AG08396 (cell line): ENCODE measurements at places on chromosomes 12 and 14.

DNA sequence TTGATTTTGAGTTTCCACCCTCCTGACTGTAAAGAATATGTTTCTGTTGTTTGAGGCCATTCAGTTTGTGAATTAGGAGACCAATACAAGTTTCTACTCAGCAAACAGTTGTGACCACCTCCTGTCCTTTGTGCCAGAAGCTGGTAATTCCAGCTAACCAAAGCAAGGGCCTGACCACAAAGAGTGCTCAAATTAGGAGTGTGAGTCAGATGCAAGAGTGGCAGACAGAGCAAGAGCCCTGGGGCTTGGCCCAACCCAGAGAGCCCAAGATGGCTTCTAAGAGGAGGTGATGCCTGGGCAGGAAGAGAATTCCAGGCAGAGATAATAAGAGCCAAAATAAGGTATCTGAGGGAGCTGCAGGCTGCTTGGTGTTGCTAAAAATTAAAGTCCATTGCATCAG, 77.7 kb upstream of the C14orf132 start:
- DNase-seq, result no peak

DNA sequence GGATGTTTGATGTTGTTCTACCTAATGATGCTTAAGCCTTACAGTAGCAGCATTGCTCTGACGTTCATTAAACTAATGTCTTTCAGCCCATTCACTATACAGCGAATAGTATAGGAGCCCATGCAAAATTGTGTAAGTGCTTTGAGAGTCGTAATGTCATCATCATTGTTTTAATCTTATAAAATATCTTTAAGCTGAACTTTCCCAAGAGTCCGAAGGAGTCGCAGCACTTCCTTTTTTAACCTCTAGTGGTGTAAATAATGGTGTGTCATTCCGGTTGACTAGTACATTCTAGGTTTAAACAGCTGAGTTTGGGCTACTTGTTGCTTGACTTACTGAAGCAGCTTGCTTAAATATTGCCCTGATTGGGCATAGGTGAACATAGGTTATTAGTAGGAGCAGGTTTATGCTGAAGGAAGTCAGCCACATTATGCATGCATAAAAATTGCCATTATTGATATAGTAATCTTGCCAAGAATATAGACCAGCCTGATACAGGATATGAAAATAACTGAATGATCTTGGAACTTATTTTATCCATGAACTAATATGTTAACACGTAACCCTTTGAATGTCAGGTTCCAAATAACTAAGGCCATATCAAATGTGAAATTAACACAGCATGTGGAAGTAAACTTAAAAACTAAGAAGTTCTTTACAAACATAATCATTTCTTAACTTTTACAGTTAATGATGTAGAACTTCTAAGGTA, 2.6 kb downstream of the WNK1 start:
- DNase-seq, result peak; percentile 63

DNA sequence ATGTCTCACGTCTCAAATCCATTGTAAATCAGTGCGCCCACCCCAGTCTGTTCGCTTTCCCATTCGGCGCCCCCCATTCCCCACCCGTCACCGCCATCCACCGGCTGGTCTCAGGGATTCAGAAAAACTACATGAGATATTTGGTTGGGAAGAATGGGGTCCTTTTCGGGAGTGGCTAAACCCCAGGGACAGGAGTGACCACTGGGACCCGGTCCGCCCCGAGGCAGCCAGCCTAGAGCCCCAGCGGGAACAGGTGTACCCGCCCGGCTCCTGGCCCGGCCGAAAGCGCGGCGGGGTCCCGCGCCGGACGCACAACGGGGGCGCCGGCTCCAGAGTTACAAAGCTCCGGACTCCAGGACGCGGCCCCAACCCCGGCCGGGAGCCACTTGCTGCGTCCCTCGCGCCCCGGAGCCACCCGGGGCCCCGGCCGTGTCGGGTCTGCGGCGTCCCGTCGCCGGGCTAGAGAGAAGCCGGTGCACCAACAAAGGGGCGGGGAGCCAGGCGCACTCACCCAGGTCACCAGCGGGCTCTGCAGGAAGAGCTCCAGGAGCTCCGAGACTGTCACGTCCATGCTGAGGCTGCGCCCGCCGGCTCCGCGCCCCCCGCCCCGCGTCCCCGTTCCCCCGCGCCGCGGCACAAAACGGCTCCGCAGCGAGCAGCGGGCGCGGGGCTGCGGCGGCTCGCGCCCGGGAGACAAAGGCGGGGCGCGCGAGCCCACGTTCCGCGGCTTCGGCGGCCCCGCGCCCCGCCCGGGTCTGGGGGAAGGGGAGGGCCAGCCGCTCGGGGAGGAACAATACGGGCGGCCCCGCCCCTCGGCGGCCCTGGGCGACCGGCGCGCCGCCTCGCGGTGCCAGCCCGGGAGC, at the start of gene CCDC88C:
Gene CCDC88C, minus strand, starts transcription at position 701 of the 863 bp plus-strand sequence. Its CDS starts 130 bp downstream, at position 571.
- DNase-seq, result peak; percentile 55

DNA sequence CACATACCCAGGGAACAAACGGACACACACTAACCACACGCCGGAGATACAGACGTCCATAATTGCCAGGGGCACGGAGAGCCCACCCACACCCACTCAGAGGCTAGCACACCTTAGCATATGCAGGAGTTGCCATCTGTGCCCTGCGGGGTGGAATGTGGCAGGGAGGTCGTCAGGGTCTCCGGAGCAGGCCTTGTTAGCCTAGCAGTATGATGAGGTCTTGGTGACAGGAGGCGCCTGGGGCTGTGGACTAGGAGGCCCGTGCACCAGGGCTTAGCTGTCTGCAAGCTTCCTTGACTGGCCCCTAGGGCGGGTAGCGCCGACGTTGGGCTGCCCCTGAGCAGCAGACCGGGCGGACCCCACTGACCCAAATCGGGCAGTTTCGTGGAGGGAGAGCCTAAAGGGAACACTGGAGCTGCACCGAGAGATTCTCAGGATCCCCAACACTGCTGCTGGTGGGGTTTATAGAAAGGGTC, 10.0 kb downstream of the STAC3 start:
- peak; percentile 50 for DNase-seq

- no peak for DNase-seq
Observed at GRCh38 chr12:32995623-32996022, 99.0 kb upstream of the PKP2 start.

- DNase-seq, result no peak
Observed at GRCh38 chr12:94849411-94849976, 154.0 kb downstream of the NDUFA12 start.

GRCh38 chr12:89468017-89468416, 56.6 kb downstream of the GALNT4 start:
- DNase-seq, result no peak

DNA sequence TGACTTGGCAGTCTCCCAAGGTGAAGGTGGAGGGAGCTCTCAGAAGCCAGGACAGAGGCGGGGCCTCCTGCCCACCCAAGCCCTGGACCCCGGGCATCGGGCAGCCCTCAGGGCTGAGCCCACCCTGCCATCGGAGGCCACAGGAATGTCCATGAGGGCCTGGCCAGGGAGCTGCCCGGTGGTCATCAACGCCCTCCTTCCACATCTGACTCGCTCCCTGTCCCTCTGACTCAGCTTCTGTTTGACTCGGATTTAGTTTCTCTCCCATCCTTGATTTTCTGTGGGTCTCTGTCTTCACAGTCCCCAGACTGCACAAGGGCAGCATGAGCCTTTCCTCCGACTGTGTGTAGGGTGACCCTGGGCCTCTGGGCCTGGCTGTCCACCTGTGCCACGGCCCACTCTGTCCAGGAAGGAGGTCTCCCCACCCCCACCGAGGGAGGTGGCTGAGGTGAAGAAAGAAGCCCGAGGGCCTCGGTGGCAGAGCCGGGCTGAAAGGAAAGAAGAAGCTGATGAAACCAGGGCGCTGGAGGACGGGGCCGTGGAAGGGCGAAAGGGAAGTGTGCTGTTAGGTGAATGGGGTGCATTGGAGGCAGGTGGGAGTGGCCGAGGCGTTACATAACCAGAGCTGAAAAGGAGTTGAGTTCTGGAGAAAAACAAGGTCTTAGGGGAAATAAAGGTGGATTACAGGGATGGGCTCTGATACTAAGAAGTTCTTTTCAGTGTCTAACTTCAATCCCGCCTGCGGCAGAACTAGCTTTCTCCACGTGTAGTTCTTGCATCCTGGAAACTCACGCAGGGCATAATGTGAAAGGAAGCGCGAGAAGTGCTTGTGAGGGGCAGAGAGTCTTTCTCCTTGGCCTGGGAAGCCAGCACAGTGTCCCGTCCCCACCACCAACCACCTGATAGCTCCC, 16.7 kb upstream of the TMEM106C start:
- peak; percentile 81 for DNase-seq

DNA sequence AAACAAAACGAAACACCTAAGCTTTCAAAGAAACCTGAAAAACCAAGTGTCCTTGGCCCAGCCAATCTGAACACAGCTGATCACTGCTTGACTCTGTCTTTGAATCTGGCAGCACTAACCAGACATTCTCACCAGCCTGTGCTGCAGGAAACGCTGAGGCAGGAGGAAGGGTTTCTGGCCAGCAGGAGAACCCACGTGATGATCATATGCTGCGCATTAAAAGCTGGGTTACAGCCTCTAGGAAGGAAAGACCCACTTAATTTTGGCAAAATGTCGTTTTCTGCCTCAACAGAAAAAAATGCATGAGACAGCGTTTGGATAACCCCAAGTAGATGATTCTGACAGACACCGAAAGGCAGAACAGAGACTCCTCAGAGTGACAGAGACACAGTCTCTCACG, 9.8 kb downstream of the APPL2 start:
- DNase-seq, result peak; percentile 82

DNA sequence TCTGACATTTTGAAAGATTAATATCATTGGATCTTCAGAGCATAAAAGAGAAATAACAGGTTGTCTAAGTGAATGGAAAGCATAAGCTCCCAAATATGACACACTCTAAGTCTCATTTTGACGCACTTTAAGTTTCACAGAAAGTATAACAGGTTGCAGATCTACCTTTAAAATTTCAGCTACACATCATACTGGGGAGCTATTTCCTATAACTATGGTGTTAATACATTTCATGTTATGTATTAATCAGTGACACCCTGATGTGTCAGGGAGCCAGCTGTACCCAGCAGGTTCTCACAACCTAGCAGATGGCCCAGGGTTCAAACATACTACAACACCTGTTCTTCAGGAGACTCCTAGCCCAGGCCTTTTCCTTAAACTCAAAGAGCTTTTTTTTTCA, 31.1 kb upstream of the TMX1 start:
- no peak for DNase-seq

DNA sequence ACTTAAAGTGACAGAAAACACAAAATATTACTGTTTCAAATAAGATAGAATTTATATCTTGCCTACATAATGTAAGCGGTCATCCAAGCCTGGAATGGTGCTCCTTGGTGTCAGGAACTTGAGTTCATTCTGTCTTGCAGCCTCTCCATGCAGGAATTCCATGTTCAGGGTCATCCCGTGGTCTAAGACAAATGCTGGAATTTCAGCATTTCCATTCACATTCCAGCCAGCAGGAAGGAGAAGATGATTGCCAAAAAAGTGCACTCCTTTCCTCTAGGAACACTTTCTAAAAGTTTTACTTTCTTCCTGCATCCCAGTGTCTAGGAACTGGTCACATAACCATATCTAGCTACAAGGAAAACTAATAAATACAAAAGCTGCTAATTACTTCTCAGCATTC, 106.3 kb downstream of the PTPRO start:
- DNase-seq, result no peak

DNA sequence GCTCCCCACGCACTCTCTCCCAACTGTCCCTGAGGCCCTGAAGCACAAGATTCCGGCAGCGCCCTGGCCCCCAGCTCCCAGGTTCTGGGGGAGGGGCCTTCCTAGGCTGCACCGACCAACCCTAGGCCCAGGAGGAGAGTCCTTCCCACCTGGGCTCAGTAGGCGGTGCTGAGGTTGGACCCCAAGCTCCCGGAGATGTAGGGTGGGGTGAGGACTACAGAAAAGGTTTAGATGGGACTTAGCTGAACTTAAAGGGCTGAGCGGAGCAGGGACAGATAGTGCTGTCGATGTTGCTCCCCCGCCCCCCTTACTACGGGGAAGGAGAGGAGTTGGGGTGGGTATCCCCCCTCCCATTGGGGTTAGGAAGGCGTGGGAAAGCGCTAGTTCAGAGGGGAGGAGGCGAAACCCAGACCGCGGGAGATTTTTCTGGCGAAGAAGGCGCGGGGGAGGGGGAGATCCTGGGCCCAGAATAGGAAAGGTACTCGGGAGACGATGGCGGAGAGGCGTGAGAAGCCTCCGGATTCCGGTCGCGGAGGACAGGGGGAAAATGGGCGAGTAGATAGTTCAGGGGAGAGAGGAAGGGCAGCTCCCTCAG, 4.2 kb upstream of the BAZ2A start:
- DNase-seq, result no peak

GRCh38 chr14:53144244-53144643, 8.9 kb downstream of the DDHD1 start:
- DNase-seq, result no peak

GRCh38 chr12:113748707-113749432, 217.3 kb downstream of the RBM19 start:
- DNase-seq, result no peak

GRCh38 chr12:15693228-15693911, 95.8 kb downstream of the EPS8 start:
- peak; percentile 38 for DNase-seq

GRCh38 chr14:24982472-24983155, 67.3 kb downstream of the STXBP6 start:
- peak; percentile 42 for DNase-seq

GRCh38 chr12:92412856-92413255, 267.2 kb upstream of the BTG1 start:
- no peak for DNase-seq

DNA sequence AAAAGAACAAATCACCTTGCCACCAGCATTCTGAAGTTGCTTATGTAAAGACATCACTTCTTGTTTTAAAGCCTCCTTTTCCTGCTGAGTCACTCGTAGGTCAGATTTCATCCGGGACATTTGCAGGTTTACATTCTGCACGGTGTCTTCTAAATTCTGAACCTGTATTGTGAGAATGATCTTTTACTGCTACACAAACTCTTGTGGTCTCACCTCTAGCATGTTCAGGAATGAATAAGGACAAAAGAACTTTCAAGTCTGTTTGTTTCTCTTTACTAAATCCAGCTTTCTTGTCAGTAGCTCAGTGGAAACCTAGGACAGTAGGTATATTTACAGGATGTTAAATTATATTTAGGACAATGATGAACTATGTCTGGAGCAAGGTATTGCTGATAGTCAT, 73.5 kb upstream of the SAV1 start:
- DNase-seq, result no peak

DNA sequence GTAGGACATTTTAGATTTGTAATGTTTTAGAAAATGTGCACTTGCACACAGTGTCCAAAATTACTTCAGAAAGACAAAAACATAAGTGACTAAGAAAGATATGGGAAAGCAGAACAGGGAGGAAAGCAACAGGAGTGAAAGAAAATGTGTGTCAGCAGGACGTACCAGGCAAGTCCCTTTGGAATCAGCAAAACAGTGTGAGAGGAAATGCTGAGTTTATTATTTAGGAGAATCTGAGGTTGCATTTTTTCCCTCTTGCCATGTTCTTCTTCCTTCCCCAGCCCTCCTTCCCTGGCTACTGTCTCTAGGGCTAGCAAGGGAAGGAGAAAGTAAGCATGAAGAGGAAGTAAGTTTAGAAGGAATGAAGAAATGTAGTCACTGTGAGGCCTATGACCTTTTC, 67.7 kb upstream of the CD163 start:
- no peak for DNase-seq

GRCh38 chr12:81888106-81888740, 129.1 kb upstream of the PPFIA2 start:
- no peak for DNase-seq
